ENCODE measurements at places on chromosomes 16 and 17.

GRCh38 chr17:13973960-13974651 lies 95.2 kb upstream of the COX10 start:
- DNase-seq: no peak

GRCh38 chr17:72076678-72077030 lies 44.2 kb upstream of the SOX9 start:
- DNase-seq: no peak

- DNase-seq: no peak
Measured at GRCh38 chr16:69223882-69224281, 36.9 kb downstream of the SNTB2 start.

GRCh38 chr17:60600490-60601446 lies 775 bp downstream of the PPM1D start:
- peak; percentile 86 for DNase-seq

DNA sequence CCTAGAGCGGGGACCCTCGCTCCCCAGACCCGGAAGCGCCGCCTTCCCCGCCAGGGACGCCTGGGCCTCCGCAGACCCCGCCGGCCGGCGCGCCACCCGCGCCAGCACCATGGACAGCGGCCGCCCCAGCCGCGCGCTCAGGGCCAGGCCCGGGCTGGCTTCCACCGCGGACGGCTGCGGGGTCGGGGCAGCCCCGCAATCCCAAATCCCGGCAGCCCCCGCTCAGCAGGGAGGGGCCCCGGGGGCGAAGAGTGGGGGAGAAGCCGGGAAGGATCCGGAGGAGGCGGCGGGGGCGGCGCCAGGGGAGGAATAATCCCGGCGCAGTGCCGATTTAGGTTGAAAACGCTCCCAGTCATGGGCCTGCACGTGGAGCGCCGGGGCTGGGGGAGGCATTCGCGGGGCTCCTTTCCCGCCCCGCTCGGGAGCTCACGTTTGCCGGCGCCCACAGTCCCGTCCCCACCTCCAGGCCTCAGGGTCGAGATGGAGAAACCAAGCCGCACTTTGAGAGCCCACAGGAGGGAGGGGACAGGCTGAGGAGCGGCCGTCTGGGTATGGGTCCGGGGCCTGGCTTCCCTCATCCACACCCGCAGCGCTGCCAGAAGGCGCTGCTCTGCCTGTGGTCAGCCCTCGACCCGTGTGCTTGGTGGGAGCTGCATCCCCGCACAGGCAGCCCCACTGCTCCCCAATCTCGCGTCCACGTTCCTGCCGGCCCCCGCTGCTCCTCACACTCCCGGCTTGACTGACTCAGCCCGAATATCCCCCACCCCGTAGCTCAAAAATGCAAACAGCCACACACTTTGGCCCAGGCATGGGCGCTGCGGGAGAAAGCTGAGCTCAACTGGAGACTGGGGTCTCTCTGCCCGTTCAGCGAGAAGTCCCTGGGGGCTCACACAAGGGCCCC lies 4.7 kb downstream of the FBXL16 start:
- no peak for DNase-seq

GRCh38 chr17:61305024-61305423 lies 94.6 kb upstream of the TBX2 start:
- no peak for DNase-seq

GRCh38 chr17:74394275-74394950 lies 27.1 kb downstream of the GPR142 start:
- DNase-seq: no peak

- DNase-seq: peak; percentile 56
Measured at GRCh38 chr17:81057079-81057730, 22.3 kb downstream of the BAIAP2 start.

DNA sequence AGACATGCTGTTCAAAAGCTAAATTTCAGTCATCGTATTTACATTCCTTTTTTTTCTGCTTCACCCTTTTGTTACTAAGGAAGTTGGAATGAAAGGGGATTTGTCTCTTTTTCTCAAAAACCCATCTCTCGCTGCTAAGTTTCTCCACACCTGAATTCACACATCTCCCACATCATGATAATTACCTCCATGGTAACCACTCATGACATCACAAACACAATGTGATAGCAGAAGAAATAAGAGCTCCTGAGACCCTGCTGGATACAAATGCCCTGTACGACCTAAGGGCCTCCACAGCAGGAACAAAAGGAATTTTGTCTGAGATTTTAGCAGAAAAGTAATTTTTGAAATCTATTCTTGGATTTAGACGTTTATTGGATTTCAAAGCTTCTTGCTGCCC lies 82.6 kb upstream of the GNAO1 start:
- DNase-seq: no peak

- DNase-seq: no peak
Measured at GRCh38 chr17:7477392-7478275, 1.8 kb downstream of the ZBTB4 start.

Data from inflammatory macrophage treated with lipopolysaccharide for 1 hour (primary cell).